DND-41 (cell line): ENCODE measurements at places on chromosomes 16 and 17.

GRCh38 chr16:72985995-72986394 lies 61.9 kb downstream of the ZFHX3 start:
- DNase-seq, result no peak

- no peak for DNase-seq
These were observed 155.3 kb downstream of the AIPL1 start for GRCh38 chr17:6279659-6280058.

DNA sequence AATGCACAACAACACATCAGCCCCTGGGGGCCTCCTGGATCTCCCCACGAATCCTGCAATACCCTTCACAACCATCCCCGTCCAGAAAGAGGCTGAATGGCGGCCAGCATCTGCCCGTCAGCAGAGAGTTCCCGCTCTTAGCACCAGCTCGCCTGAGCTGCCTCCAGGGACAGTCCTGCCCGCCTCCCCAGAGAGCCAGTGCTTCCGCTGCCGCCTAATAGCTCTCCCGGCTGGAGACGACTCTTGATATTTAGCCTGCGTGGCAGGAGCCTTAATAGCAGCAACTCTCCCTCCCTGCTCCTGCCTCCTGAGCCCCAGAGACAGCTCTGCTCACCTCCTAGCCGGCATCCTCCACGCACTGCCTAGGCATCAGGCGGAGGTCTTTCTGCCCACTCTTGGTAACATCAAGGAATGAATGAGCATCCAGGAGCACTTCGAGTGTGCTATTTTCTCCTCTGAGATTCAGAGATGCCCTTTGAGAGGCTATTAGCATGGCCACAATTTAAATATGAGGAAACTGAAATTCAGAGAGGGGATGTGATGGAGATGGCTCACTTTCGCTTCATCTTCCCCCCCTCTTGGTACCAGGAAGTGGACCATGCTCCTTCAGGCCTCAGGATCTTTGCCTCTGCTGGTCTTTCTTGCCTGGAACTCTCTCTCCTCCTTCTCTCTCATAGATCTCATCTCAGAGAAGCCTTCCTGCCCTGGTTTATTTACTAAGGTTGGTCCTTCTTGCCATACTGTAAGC lies 67.9 kb downstream of the RAI1 start:
- no peak for DNase-seq

GRCh38 chr17:76577876-76578275 lies 7.8 kb downstream of the ST6GALNAC2 start:
- no peak for DNase-seq

DNA sequence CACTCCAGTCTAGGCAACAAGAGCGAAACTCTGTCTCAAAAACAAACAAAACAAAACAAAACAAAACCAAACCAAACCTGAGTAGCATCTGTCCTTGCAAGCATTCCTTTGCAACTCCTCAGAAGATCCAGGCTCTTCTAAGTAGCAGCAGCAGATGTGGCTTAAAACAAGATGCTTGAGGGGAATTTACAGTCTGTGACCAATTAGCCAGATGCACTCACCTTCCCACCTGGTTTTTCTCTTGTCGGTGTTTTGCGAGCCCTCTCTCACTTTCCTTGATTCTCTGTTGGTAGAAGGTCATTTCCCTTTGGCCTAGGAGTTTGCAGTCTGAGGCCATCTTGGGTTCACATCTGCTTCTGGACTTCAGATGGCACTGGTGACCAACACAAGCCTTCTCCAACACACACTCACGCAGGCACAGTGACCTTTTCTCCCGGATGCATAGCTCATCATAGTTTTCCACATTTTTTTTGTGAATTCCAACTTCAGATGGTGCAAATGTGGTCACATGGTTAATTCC lies 276.8 kb downstream of the STX8 start:
- no peak for DNase-seq

GRCh38 chr17:47716375-47716774 lies 16.7 kb upstream of the TBX21 start:
- no peak for DNase-seq

DNA sequence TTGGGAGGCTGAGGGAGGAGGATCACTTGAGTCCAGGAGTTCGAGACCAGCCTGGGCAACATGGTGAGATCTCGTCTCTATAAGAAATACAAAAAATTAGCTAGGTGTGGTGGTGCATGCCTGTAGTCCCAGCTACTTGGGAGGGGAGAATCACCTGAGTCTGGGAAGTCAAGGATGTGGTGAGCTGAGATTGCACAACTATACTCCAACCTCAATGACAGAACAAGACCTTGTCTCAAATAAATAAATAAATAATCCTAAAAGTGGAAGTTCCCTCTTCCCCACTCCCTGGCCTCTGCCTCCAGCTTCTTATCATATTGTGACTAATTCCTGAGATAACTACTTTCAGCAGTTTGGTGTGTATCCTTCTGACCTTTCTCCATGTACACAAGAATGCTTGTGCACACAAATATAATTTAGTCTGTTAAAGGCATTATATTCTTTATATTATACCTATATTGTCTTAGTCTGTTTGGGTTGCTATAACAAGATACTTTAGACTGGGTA lies 23.5 kb upstream of the DNAJA2 start:
- DNase-seq, result no peak

GRCh38 chr16:29139261-29139802 lies 154.5 kb downstream of the LAT start:
- DNase-seq, result no peak

- no peak for DNase-seq
These were observed at the start of gene CBFA2T3 for GRCh38 chr16:88977018-88977811. CBFA2T3 (minus strand) TSS chr16:88977207; CDS start chr16:88976807, 400 bp downstream.

DNA sequence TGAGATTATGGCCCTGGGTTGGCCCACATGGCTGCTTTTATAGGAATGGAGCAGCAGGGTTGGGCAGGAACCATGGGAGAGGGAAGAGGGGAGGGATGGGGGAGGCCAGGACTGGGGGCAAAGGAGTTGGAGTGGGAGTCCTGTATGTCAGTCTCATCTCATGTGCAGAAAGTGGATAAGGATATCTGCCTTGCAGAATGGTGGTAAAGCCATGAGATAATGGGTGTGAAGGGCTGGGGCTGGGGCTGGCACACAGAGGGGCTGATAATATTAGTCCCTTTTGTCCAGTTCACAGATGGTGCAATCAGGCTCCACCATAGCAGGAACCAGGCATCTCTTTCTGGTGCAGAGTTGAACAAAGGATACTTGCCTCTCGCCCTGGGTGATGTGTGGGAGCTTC lies 101.3 kb downstream of the MRM1 start:
- no peak for DNase-seq

DNA sequence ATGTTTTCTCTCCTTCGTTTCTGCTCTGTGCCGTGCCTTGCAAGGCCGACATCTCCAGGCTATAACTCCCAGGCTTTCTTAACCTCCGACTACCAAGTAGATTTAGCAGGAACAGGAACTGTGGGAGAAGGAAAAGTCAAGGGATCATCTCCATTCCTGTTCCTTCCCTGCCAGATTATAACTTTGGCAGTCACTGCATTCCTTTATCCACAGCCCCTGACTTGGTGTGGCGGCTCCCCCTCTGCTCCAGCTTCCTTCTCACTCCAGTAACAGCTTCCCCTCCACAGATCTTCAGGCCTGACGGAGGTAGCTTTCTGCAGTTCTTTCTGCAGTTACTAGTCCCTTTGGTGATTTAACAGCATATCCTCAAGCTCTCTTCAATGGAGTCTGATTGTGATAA lies 234.6 kb upstream of the MON1B start:
- no peak for DNase-seq

GRCh38 chr17:2931876-2932275 lies 131.5 kb downstream of the OR1D5 start:
- DNase-seq, result no peak

- DNase-seq, result no peak
These were observed 4.1 kb upstream of the KCTD11 start for GRCh38 chr17:7347630-7348477.

DNA sequence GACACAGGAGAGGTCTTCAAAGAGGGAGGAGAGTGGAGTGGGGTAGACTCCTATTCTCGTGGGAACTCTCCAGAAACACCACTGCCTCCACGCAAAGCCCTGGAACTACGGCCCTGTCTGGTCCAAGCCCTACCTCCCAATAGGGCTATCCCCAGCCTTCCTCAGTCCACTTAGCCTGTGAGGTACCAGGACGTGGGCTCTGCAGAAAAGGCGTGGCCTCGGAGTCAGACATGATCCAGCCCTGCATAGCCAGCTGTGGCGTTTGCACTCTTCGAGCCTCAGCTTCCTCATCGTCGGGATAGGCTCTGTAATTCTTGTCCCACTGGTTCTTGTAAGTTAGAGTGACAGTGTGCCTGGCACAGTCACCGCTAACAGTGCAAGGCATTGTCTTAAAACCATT lies 13.8 kb downstream of the ENDOV start:
- no peak for DNase-seq

- peak; percentile 21 for DNase-seq
These were observed 14.2 kb upstream of the RHBDF2 start for GRCh38 chr17:76515274-76515949.

DNA sequence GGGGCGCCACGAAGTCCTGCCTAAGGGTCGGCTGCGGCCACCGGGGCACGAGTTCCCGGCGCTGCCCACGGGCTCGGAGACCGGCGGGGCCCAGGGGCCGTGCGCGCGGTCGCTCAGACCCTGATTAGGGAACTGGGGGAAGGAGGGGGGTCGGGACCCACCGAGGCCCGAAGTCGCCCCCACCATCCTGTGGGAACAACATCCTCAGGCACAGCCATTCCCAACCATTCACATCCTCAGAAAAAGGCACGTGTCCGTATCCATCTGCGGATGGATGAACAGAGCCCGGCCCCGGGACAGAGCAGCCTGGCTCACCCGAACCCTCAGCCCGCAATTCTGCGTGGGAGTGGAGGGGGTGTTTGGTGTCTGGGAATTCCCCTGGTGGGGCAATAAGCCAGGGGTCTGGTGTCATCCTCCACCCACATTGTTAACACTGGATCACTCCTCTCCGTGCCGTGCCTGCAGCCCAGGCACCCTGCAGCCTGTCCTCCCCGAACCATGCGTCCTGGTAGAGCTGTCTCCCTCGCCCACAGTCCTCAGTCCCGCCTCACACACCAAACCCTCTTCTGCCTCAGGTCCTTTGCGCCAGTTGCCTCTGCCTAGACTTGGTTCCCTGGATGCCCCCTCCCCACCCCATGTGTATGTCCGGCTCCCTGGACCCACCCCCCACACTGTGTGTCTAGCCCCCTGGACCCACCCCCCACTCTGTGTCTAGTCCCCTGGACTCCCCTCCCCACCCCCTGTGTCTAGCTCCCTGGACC lies 789 bp upstream of the CCDC57 start:
- DNase-seq, result no peak

DNA sequence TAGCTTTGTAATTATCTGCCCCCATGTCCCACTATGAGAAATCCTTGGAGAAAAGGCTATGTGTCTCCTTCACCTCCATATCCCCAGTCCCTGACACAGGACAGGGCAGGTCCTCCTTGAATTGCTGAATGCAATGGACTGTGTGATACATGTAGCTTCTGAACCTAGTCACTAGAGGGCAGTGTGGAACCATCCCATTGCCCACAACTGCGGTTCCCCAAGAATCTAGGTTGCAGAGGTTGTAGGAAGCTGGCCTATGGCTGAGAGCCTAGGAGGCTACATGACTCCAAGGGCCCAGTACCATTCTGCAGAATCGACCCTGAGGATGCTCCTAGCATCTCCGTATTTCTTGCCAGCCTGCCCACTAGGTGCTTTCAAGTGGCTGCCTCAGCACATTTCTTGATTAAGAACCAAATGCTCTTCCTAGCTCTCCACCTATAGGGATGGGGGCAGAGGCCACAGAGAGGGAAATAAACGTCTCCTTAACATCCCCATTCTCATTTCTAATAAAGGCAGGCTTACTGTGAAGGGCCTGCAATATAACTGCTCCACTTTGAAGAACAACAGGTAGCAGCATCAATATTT lies 394.0 kb downstream of the CA10 start:
- DNase-seq, result peak; percentile 59

- DNase-seq, result no peak
These were observed 22.8 kb upstream of the MTSS2 start for GRCh38 chr16:70708366-70709246.

DNA sequence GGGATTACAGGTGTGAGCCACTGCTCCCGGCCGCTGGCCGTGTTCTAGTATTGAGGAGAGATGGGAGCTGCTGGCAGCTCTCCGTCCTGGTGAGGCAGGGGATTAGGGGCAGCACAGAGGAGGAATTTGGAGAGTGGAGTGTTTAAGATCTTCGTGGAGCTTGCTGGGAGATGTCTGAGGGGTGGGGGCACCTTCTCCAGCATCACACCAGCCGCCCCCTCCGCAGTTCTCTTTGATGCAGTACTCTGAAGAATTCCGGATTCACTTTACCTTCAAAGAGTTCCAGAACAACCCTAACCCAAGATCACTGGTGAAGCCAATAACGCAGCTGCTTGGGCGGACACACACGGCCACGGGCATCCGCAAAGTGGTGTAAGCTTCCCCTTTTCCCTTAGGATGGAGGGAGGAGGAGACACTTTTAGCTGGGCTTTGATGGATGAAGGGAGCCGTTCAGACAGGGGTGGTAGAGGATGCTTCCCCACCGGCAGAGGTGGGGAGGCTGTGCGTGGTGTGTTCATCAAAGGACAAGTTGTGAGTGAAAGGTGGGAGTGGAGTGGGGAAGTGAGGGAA lies 11.9 kb downstream of the ITGAM start:
- DNase-seq, result no peak

- DNase-seq, result no peak
These were observed 3.4 kb downstream of the NARF start for GRCh38 chr17:82461827-82462524.

GRCh38 chr17:46208997-46209396 lies 15.8 kb upstream of the KANSL1 start:
- DNase-seq, result no peak

GRCh38 chr16:85674418-85674755 lies 14.4 kb downstream of the GINS2 start:
- DNase-seq, result no peak

DNA sequence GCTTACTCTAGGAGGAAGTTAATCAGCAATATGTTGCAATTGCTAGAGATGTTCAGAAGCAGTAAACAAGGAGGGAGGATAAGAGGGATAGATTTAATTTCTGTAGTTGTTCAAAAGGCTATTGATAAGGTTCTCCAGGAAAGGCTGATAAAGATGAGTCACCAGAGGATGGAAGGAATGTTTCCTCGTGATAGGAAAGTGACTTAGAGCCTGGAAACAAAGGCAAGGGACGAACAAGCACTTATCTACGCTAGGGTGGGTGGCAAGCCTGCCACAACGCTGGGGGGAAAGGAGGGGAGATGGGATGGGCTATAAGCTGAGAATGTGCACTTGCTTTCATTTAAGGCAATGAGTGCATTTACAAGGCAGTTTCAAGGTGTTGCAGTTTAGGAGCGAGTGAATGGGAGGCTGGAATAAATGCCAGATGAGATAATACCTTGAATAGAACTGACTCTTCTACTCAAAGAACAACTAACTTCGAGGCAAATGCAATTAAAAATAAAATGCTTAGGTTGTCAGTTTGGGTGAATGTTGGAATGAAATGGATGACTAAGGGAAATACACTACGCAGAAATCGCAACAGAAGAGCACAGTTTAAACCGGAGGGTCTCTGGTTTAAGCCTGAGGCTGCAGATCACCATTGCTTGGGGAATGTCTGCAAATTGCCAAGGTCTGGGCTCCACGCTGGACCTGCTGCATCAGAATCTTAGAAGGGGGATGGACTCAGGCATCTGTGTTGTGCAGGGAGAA lies 76.0 kb upstream of the RBBP6 start:
- DNase-seq, result no peak
